ENCODE measurements at places on chromosomes 6 and 20.
A peak's percentile ranks its signal among the peaks of the same experiment; 100 is the strongest.

DNA sequence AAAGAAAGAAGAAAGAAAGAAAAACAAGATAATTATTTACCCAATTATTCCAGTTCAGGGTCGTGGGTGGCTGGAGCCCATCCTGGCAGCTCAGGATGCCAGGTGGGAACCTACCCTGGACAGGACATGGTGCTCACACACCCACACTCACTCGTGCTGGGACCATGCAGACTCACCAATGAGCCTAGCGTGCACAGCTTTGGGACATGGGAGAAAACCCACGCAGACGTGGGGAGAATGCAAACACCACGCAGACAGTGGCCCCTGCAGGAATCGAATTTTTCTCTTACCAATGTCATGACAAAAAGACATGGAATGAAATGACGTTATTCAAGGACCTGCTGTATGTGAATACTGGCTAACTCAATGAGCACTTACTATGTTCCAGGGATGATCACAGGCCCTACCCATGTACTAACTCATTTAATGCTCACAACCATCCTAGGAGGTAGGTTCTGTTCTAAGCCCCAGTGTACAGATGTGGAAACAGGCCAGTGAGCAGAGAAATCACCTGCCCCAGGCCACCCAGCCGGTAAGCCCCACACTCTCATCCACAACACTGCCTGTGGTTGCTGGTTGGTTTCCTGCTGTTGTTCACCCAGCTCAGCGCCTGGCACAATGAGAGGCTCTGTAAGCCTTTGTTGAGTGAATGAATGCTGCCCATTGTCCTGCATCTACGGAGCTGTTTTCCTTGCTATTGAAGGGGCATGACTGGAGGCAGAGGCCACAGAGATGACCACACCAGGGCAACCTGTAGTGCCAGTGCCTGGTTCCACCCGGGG, 6.8 kb upstream of the PI16 start:
- DNase-seq, result peak; percentile 94

GRCh38 chr6:82772851-82773717, 292.6 kb downstream of the UBE3D start:
- DNase-seq, result no peak

GRCh38 chr6:142906945-142907470, 38.0 kb downstream of the HIVEP2 start:
- DNase-seq, result no peak

DNA sequence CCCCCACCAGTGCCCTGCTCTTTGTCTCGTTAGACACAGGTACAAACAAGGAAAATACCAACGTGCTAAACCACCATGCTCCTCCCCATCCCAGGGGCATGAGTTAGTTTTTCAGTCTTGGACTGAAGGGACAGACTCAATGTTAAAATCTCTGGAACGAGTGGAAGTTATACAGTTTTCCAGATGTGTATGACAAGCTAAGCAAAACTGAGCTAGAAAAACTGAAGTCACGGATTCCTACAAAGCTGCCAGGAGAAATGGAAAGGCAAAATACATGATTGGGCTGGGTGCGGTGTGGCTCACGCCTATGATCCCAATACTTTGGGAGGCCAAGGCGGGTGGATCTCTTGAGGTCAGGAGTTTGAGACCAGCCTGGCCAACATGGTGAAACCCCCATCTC, 34.3 kb upstream of the QKI start:
- DNase-seq, result no peak

DNA sequence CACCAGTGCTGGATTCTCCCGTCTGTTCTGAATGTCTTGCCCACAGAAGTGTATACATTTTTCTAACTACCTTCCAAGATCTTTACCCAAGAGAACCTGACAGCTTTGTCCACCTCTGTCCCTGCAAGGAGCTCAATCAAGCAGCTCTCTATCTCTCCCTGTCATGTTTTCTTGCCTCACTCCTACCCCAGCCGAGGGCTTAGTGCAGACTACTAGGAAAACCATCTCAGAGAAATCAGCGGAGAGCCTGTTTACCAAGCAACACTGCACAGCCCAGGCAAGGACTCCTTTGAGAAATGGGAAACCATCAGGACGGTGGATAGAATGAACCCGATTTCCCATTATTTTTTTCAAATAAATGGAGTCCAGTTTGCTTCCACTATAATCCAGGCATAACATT, 250.7 kb upstream of the JARID2 start:
- no peak for DNase-seq

GRCh38 chr20:58523072-58523970, 8.1 kb upstream of the APCDD1L start:
- no peak for DNase-seq

DNA sequence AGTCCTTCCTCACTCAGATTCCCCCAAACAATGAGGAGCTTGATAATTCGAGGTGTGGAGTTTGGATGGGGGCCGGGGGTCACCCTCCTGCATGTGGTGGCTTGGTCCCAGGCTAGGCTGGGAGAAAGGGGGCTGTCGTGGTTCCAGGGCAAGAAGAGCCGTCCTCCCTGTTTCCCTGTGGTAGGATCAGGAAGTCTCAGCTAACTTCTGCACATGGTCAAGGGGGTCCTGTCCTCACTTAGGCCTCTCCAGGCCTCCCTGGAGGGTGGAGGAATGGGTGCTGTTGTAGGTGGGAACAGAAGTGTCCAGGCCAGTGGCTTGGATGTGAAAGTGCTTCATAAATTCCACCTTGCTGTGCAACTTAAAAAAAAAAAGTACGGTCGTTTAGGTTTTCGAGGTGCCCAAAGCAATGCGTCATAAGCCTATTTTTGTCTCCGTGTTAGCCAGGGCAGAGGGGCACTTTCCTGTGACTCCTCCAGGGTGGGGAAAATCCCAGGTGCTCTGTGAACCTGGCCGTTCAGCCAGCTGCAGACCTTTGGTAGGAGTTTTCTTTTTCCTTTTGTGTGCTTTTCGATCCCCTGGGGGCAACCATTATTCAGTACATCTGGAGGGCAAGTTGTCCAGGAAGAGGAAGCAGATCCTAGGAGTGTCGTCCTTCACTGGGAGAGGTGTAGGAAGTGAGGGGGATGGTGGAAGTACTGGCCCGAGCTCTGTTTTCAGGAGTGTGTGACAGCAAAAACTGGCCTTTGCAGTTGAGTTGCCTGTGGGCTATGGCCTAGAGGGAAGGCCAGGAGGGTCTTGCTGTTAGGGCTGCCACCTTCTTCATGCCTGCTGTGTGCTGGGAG, 9.6 kb downstream of the IGF2R start:
- no peak for DNase-seq
